ENCODE measurements at places on chromosomes 6 and 20.
A peak's percentile ranks its signal among the peaks of the same experiment; 100 is the strongest.

DNA sequence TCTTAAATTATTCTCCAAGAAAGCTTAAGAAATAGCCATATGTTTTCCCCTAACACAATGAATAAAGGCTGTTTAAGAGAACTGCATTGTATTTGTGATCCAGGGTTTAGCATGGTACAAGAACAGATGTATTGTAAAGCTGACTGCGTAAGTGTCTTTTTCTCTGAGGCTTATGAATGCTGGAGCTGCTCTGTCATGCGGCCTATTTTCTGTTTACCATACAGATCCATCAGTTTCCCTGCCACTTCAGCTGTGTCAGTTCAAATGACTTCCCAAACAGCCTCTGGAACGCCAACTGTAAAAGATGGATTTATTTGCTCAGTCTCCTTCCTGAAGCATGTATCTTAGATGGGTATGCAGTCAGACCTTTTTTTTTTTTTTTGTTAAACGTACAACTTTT is 419.3 kb upstream of the HS3ST5 start:
- no peak for DNase-seq

DNA sequence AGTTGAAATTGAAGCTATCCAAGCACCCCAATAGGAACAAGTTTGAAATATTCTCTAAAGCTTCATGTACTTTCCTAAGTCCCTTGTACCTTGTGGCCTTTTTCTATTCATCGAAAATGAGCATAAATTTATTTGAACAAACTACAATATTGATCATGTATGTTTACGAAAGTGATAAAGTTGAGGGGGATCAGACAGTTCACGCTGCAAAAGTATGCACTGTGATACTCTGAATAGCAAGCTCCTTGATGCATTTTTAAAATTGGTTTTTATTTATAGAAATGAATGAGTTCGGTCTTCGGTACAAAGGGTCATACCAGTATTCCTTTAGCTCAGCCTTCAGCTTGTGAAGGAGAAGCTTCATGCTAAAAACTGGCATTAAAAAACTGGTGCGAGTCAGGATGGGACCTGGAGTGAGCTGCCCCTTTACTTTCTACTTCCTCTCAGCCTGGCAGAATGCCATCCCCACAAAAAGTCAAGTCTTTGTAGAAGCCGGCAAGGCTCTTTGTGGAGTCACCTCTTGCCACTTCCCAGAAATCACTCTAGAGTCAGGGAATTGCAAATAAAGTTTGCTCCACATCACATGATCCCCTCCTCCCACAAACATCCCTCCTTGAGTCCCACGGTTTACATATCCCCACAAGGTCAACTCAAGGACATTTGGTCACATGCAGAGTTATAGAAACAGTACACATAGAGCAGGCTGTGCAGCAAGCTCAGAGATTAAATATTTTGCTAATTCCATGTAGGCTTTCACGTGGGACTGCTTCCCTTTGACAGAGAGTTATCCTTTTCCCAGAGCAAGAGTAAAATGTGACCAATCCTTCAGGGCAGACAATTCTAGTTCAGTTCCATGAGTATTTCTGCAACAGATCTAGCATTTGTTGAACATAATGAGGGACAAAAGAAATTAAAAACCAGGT is 34.6 kb upstream of the ADGRF1 start:
- DNase-seq = no peak

- no peak for DNase-seq
Measured at GRCh38 chr20:18056174-18057100, 1.3 kb downstream of the OVOL2 start.

- DNase-seq = no peak
Measured at GRCh38 chr20:45934046-45934585, 367 bp upstream of the PCIF1 start.

DNA sequence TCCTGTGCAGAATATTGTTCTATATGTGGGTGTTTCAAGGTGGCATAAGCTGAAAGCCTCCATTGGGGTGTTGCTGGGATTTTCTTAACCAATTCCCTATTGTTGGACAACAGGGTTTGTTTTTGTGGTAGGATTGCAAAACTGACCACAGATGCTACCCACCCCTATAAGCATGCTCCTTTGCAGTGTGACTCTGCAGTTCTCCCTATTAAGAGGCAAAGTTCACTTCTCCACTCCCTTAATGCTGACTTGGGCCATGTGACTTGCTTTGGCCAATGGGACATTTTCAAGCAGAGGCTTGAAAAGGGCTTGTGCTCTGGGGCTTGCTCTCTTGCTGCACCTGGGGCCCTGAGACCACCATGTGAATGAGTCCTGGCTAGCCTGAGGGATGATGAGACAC is 8.5 kb upstream of the ANGPT4 start:
- no peak for DNase-seq

- no peak for DNase-seq
Measured at GRCh38 chr6:98875375-98875774, 41.0 kb downstream of the POU3F2 start.

- no peak for DNase-seq
Measured at GRCh38 chr6:6483168-6483567, 105.4 kb upstream of the LY86 start.

GRCh38 chr6:163600331-163600730 is 185.8 kb downstream of the QKI start:
- DNase-seq = no peak

- DNase-seq = no peak
Measured at GRCh38 chr20:5482791-5483190, 166.0 kb upstream of the PROKR2 start.

DNA sequence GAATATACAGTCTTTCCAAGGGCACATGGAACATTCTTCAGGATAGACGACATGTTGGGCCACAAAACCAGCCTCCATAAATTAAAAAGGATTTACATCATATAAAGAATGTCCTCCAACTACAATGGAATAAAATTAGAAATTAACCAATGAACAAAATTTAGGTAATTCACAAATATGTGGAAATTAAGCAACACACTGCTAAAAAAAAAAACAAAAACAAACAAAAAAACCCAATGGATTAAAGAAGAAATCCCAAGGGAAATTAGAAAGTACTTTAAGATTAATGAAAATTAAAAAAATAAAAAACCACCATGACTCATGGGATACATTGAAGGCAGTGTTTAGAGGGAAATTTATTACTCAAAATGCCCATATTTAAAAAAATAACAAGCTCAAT is 21.4 kb upstream of the NT5E start:
- no peak for DNase-seq

GRCh38 chr6:6052216-6052615 is 45.5 kb upstream of the NRN1 start:
- DNase-seq = no peak

- DNase-seq = peak; percentile 94
Measured at GRCh38 chr6:75748743-75749538, at the start of gene MYO6. TSS of gene MYO6 (plus strand) at chr6:75749239. CDS start at chr6:75817548, 68,309 bp downstream.

- no peak for DNase-seq
Measured at GRCh38 chr6:109781001-109781400, 89.9 kb downstream of the FIG4 start.

- DNase-seq = no peak
Measured at GRCh38 chr20:46640044-46640443, 11.2 kb downstream of the SLC13A3 start.

DNA sequence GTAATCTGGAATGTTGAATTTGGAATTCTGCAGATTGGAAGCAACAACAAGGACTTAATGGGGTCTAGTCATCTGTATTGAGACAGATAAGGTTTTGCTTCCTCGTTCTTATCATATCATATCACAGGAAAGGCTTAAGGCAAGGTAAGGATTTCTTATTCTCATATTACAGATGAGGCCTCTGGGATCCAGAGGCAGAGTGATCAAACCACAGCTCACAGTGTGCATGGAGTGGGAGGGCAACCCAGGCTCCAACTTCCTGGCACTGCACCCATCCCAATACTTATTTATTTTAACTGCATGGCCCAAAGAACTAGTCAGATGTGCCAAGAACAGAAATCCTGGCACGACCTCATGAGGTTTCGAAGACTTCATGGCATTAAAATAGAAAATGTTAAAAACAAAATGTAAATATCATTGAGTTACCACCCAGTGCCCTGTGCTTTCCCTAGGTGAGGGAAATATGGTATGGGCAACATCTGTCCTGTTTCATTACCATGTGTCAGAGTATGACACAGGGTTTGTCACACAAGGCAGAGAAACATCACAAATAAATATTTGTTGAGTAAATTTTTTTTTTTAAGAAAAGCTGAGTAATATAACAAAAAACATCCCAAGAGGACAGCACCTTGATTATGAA is 191.9 kb downstream of the ISM1 start:
- DNase-seq = no peak

DNA sequence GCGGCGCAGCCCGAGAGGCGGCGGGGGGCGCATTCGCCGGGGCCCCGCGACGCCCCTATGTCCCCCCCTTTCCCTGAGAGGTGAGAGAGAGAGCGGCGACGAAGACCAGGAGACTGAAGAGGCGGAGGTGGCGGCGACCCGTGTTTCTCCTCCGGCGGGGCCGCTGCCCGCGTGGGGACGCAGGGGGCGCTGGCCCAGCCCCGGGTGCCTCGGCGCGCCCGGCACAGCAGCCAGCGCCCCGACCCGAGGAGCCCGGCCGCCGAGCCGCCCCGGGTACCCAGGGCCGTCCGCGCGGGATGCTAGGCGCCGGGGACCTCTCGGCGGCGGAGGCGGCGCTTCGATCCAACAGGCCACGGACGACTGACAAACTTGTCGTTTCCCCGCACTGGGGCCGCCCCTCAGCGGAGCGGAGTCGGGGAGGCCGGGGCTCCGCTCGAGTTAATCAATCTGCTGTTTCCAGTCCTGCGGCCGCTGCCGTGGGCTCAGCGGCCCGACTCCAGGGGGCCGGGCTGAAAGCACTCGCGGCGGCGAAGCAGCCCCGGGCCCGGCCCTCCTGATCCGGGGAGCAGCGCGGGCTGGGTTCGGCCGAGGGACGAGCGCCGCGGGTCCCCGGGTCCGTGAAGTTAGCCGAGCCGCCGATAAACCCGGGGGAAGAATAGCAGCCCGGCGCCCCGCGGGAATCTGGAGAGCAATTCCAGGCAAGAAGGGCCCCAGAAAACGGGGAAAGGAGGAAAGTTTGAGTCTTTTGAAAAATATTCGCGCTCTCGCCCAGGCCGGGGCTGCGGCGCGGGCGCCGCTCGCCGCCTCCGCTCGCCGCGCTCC is 631 bp downstream of the MDGA1 start:
- DNase-seq = no peak

GRCh38 chr6:40411881-40412280 is 175.3 kb downstream of the LRFN2 start:
- DNase-seq = no peak

DNA sequence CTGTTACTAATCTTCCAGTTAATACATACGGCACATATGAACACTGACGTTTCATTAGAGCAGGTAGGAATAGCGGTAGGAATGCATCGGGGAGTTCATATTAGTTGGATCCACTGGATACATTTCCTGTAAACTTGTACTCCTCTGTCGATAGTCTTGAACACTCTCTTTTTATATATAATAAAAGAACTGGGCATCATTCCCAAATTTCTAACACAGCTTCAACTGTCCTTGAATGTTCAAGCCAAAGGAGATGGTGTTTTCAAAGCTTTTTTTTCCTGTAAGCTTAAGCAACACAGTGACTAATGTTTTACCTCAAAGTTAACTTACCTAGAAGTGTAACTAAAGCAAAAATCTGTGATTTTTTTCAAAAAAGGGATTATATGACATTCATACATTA is 195.3 kb downstream of the UTRN start:
- DNase-seq = no peak

DNA sequence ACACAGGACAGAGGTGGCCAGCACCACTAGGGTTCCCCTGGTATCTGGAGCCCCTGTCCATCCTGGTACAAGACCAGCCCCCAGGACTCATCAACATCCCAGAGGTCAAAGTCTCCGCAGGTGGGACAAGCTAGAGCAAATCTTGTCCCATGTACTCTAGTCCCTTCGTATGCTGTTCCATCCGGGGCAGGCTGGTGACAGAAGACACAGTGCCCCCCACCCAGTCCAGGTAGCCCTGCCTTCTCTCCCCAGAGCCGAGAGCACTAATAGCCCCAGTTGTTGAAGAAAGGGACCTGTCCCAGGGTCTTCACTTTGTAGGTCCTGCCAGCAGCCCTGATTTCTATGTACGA is 21.1 kb downstream of the PCK1 start:
- DNase-seq = no peak

- DNase-seq = no peak
Measured at GRCh38 chr6:166907373-166907841, 48.9 kb downstream of the RNASET2 start.

DNA sequence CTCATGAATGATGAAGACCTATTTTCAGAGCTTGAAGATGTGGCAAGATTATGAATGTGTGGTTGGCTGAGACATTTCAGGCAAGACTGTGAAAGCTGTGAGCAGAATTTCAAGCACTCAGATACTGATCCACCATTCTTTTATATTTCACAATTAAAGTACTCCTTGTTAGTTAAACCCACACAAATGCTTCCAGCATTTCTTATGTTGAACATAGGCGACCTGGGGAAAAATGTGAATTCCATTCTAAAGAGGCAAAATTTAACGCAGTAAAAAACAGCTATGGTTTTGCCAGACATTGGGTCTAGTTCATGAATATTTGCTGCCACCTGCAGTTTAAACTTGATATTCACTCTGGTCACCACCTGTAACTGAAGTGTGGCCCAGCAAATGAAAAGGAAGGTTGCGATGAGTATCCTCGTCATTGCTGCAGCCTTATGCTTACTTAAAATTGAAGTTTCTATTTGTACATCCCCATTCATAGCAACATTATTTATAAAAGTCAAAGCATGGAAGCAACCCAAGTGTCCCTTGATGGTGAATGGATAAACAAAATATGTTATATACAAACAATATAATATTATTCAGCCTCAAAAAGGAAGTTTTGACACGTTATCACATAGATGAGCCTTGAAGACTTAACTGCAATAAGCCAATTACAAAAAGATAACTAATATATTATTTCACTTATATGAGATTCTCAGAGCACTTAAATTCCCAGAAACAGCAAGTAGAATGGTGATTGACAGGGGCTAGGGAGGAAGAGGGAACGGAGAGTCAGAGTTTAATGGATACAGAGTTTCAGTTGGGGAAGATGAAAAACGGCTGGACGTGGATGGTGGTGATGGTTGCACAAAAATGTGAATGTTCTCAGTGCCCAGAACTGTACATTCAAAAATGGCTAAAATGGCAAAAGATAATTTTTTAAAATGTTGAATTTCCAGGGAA is 32.4 kb upstream of the FAM184A start:
- DNase-seq = no peak

DNA sequence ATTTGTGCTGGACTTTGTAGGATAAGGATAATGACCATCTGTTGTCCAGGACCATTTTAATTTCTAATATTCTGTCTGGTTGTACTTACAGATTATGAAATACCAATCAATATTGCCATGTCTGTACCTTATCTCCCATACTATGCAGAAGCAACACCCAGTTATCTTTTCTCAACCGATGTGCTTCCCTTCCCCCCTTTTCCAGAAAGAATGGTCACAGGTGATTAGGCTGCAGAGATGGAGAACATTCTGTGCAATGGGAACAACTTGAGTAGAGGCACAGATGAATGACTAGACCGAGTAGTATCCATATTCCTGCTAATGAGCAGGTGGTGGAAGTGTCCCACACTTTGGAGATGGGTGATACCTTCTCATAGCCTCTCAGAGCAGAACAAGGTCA is 10.5 kb downstream of the RALY start:
- DNase-seq = no peak

GRCh38 chr20:4829514-4830215 is 108.0 kb downstream of the PRND start:
- DNase-seq = no peak

All from lower leg skin (tissue), 4 donors.